ENCODE measurements at places on chromosomes 1 and 21. TPM values are rescaled to one million over a fixed set of nuclear protein-coding genes. Genes with fewer than 3 reads are reported as not detected.
A peak's percentile ranks its signal among the peaks of the same experiment; 100 is the strongest.

Gene FCRL5
- total RNA-seq = 0.05 TPM

Gene USP1
- total RNA-seq = 67.3 TPM

GRCh38 chr1:30535595-30536325, 187.6 kb downstream of the MATN1 start:
- H3K36me3 ChIP-seq = no peaks in the 10 kb centered on the region
- no peak for DNase-seq
- H3K27ac ChIP-seq = no peak overlapping the region
- no peaks in the 10 kb centered on the region for H3K27me3 ChIP-seq

DNA sequence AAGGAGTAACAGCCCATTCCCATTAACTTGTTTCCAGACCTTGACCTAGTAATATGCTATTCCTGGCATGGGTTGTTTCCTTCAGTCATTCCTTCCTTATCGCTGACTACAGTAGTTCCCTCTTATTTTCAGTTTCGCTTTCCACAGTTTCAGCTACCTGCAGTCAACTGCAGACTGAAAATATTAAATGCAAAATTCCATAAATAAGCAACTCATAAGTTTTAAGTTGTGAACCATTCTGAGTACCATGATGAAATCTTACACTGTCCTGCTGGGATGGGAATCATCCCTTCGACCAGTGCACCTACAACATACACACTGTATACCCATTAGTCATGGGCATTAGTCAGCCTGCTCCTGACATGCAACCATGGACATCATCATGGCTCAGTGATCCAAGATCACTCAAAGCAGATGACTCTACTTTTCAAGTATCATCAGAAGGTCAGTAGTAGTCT, 66.7 kb downstream of the CCDC30 start:
- DNase-seq = peak; percentile 22
- H3K4me1 ChIP-seq = peaks cover 7% of the 10 kb centered on the region
- peak overlapping the region; percentile 58 for H3K4me3 ChIP-seq
- peak overlapping the region; percentile 6 for H3K27ac ChIP-seq

DNA sequence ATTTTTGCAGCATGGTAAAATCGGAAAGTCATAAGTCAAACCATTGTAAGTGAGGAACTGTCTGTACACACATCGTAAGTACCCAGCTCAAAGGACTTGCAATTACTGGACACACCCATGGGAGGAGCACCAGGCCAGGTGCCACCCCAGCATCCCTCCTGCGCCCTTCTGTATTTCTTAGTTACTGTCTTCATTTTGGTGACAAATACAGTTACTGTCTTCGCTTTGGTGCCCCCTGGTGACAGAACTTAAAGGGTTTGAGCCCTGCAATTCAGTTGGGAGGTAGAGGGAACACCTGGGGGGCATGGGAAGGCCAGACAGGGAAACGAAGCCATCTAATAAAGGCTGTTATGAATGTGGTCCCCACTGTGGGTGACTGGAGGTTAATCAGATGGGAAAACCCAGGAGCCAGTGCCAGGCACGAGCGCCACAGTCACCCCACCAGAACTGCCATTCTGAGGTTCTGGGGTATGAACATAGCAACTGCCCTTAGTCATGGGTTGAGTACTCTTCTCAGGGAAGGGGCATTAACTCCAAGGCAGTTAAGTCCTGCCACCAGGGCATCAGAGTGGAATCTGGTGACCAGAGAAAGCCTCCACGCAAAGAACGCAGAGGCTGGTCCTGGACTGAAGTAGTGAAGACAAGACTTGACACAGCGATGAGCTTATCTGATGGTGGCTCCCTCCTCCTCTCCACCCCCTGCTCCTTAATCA, 612.9 kb downstream of the PTPRU start:
- peak; percentile 67 for DNase-seq
- H3K27me3 ChIP-seq = peaks cover 5% of the 10 kb centered on the region
- no peak overlapping the region for H3K4me3 ChIP-seq
- H3K4me1 ChIP-seq = no peaks in the 10 kb centered on the region
